ENCODE measurements at places on chromosomes 7 and 10.
A peak's percentile ranks its signal among the peaks of the same experiment; 100 is the strongest.

DNA sequence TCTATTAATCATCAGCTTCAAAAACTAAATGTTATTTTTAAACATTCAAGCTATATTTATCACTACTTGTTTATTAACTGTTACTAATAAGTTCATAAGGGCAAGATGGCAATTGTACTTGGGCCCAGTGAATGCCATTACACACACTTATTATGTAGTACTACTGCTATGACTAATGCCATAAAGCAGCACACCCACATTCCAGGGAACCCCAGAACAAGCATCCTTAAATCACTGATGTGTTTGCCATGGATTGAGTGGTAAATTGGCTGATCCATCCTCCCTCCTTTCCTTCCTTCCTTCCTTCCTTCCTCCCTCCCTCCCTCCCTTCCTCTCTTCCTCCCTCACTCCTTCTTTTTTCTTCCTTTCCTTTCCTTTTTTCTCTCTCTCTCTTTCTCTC lies 37.4 kb upstream of the RSU1 start:
- DNase-seq: no peak

DNA sequence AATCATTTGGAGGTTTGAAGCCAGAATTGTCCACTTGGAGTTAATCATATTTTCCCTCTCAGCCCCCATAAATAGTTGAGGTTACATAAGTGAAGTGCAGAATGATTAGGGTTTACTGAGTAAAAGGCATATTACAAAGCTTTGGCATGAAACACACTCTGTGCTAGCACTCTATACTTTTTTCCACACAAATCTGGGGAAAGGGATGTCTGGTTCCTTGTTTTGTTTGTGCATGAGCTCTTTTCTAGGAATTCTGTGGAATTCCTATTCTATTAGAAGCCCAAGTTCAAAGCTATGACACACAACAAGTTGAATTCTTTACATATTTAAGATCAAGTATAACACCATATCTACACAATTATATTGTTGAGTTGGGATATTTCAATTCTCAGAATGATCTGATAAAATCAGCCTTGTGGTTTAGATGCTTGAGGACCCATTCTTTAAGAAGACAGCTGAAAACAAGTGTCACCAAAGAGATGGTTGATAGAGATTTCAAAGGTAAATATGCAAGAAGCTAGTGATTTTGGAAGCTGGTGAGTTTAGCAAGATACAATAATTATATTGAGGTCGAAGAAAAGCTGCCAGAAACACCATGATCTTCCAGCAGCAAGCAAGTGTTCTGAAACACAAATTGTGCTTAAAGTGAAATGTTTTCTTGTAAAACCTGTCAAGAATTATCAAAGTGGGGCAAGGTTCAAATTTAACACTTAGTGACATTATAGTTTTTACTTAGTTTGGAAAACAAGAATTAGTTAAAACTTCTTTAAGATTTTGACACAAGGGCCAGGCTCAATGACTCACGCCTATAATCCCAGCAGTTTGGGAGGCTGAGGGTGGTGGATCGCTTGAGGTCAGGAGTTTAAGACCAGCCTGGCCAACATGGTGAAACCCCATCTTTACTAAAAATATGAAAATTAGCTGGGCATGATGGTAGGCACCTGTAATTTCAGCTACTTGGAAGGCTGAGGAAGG lies 122.6 kb downstream of the INHBA start:
- DNase-seq: no peak

DNA sequence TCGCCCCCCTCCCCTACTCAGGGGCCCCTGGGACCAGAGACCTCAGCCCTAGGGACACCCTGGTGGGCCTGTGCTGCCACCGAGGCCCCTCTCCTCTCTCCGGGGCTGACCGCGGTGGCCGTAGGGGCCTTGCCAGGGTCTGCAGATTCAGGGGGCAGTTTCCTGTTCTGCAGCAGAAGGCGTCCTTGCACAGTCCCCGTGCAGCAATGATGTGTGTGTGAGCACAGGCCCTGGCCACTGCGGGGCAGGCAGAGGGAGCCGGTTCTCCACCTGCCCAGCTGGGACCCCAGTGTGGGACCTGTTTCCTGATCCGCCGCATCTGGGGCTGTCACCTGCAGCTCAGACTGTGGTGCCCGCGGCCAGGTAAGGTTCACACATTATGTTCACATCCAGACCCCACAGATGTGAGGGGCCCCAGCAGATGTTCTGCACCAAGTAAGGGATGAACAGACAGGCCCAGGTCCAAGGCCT lies 60.7 kb upstream of the DNAJB6 start:
- peak; percentile 82 for DNase-seq

DNA sequence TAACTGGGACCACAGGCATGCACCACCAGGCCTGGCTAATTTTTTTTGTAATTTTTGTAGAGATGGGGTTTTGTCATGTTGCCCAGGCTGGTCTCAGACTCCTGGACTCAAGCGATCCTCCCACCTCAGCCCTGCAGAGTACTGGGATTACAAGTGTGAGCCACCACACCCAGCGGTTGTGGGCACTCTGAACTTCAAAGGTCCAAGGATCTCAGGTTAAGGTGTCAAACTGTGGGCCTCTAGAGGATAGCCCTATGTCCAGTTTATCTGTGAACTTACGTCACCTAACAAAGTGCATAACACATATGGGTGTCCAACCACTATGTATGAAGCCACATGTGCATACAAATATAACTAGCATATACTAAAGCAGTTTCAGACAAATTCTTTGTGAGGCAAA lies 3.2 kb upstream of the IL2RA start:
- no peak for DNase-seq

GRCh38 chr10:118584181-118584954 lies 11.1 kb downstream of the PRLHR start:
- DNase-seq: no peak

- no peak for DNase-seq
Observed at GRCh38 chr7:122038134-122038533, 105.9 kb downstream of the AASS start.

DNA sequence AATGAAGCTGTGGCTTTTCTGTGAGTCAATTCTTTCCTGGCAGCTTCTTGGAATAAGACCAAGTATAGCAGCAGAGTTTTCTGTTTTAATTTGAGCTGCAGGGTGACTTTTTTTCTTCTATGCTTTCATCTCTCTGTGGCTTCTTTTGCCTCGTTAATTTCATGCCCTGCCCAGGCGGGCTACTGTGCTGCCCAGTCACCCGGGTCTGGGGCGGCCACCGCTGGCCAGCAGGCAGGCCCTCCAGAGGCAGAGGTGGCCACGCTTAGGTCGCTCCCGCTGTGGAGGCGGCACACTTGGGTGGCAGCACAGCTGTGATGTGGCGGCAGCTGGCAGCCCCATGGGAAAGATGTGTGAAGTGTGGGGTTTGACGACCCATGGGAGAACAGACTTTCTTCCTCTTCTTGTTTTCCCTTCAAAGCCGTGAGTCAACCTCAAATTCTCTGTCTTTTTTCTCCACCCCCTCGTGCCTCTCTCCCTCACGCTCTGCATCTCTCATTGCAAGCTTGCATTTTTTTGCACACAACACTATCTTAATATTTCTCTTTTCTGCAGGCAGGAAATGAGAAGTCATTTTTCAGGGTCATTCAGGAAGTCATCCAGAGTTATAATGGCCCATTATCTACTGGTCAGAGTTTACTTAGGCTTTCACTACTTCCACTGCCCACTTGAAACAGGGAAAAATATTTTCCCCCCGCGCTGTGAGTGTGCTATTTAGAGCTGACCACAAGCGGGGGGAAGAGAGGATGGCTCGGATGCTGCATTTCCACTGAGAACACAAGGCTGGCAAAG lies 67.8 kb downstream of the EGFR start:
- DNase-seq: no peak

GRCh38 chr10:6669269-6669859 lies 89.3 kb upstream of the PRKCQ start:
- DNase-seq: peak; percentile 14

- DNase-seq: no peak
Observed at GRCh38 chr10:133264461-133264860, 12.2 kb downstream of the ADAM8 start.

DNA sequence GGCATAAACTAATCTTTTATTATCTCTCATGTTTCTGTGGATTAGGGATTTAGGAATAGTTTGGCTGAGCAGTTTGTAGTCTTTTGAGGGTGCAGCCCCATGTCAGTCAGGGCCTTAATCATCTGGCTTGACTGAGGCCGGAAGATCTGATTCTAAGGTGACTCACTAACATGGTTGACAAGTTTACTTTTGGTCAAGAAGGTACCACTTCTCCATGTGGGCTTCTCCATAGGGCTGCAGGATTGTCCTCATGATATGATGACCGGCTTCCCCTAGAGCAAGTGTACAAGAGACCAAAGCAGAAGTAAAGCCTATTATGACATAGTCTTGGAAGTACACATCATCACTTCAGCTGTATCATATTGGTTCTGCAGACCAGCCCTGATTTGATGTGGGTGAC lies 45.9 kb upstream of the OIT3 start:
- DNase-seq: no peak

GRCh38 chr10:27328946-27329345 lies 88.3 kb upstream of the ACBD5 start:
- no peak for DNase-seq

DNA sequence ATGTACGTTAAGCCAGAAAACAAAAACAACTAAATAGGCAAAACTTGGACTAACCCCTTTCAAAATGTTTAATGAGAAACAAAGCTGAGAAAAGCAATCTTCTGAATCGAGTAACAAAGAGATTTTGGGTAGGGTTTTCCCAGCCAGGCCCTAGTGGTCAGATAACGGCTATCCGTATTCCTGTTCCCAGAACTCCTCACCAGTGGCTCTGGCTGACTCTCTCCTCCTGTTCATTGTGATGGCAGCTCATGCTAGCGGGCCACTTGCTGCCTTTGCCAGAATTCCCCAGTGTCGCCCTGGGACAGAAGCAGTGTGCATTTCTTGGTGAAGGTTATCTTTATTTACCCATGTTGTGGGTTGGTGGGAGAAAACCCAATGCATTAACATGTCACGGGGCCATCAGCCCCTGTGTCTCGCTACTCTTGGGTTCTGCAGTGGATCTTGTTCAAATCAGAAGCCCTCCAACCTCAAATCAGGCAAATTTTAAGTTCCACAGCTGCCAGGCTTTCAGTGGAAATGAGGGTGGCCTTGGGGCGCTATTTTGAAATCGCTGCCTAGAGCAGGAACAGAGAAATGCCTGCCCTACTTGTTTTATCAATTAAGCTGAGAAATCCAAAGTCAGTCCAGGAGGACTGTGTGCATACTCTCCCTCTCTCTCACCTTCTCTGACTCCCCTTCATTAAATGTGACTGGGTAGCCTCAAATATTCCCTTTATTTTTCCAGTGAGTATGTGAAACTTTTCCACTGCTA lies 164.5 kb upstream of the NPVF start:
- peak; percentile 34 for DNase-seq

DNA sequence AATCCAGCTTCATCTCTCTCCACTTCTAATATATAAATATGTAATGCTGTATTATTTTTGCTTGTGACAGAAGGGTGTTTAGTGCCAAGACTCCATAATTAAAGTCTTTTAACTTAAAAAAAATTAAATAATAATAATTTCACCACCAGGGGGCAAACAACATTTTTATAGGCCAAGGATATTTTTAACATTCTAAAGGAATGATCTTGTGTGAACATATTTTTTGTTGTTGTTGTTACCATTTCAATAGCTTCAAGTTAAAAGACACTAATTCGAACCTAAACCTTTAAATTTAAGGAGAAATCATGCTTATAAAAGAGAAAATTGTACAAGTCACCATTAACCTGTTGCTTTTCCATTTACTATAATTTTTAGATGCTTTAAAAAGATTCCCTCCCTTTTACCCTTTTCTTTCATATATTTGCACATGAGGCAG lies 7.5 kb upstream of the DNAJC1 start:
- no peak for DNase-seq

DNA sequence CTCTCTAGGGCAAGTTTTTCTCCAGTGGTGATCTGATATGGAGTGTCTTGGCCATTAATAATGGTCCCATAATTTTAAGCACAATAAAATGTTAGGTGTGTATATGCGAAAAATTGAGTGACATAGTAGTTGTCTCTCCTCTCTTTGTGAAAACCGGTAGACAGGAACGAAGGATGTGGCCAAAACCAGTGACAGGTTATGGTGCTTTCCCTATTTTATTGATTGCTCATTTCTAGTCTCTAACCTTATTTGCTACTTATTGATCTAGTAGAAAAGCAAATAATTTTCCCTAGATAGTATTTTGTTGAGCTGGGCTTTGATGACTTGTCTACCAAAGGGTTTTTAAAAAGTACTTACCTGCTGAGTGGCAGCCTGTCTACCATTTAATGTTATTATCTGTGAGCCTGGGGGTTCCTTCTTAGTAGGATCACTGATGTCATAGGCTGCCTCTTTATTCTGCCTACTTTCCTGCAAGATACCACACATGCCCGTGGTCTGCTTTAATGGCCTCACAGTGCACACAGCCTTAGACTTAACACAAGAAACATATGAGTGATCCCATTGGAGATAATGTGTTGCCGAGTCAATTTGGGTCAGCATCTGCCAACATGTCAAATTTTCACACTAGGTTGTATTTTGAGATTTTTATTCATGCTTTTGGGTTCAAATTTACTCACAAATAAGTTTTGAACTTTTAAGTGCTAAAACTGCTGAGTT lies 100.0 kb downstream of the AUTS2 start:
- no peak for DNase-seq

Data from H7 (cell line).